Activated B cell treated with CpG ODN at 0.5 μM for 24 hours (primary cell): ENCODE measurements at places on chromosomes 2 and 18. TPM values are rescaled to one million over a fixed set of nuclear protein-coding genes. Genes with fewer than 3 reads are reported as not detected.

DNA sequence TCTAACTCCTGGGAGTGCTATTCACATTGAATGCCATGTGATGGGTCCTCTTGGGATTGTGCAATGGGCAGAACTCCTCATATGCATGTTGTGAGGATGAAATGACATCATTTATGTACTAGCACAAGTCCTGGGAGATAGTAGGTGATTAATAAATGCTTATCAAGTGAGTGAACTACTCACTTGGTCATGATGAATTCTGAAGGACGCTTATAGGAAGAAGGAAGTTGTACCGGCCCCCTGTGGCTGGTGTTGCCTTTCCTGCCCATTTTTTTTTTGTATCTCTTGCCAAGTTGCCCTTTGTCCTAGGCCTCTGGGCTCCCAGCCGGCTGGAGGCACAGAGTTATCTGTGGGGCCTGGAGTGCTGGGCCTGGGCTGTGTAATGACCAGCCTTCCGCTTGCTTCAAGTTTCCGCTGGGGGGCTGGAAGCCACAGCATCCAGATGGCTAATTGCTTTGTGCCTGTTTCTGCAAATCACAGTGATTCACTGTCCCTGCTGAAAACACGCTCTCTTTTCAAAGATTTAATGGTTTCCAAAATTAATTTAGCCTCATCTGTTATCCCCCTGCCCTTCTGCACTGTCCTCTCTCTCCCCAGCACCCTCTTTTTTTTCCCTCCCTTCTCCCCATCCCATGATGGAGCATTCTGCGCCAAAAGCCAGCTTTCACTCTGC is 33.7 kb upstream of the MRPL33 start:
- DNase-seq = no peak

DNA sequence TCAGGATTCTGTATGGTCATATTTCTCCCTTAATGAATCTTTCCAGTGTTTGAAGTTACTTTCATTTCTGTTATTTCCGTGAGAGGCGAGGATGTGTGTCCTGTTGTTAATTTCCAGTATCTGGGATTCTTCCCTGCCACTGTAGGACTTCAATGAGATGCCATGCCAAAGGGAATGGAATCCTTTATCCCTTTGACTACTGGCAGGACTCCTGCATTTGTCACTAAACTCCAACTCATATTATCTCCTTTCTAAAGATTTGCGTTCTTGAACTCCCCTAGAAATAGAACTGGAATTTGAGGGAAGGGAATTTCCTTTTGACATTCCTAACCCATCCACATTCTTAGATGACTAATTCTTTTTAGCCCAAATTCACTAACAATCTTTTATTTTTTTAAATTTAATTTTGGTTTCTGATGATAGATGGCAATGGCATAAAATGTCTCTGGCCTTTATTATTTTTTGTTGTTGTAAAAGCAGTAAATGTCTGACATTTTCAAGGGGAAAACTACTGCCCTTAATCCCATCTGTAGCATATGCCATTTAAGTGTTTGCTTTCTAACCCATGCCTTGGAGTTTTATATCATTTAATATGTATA is 87.8 kb upstream of the EML6 start:
- DNase-seq = no peak

DNA sequence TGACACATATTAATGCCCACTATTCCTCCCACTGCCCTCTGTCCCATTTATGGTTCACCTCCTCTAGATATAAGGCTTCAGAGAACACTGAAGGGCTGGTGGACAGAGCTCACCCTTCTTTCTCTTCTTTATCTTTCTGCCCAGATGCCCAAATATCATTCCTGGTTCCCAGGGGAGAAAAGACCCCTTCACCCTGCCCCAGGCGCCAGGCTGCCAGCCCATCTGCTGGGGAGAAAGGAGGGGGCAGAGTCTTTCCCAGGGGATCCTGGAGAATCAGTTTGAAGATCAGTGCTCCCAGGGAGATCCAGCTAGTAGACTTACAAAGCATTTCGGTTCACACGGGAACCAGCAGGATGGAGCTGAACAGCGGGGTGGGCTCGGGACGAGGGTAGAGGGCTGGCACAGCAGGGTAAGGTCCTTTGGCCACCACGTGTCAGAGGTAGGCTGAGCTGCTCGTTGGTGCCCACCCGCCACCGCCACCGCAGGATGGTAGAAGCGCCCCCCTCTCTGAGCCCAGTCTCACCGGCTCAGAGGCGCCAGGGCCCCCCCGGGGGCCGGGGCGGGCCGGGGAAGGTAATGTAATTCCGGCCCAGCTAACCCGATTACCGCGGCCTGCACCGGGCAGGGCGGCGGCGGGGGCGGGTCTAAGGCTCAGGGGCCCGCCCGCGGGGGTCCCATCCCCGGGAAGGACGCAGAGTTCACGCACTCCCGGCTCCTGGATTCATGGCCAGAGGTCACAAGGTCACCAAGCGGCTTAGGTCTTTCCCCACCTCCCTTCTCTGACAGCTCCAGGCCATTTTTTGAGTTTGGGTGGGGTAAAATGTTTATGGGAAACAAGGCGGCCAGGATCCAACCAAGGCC is 1.3 kb upstream of the TLX2 start:
- no peak for DNase-seq

- no peak for DNase-seq
These were observed 125.0 kb downstream of the MTCL1 start for GRCh38 chr18:8830067-8831060.

DNA sequence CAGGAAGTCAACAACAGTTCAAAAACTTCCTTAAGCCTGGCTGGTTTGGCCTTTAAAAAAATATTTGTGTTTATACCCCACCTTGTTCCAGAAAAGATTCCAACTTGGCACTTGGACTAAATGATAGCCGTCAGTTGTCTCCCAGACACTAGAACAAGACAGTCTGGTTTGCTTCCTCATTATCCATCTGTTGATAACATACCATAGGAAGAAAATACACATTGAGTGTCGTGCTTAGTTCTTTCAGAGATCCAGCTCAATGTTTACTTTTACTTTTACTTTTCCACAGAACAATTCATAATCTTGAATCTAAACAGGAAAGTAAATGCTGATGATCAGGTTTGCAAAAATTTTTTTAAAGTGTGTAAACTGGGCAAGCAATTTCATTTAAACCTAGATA is 2.4 kb upstream of the VPS54 start:
- DNase-seq = no peak

GRCh38 chr2:227804975-227805374 is 8.7 kb upstream of the CCL20 start:
- no peak for DNase-seq

DNA sequence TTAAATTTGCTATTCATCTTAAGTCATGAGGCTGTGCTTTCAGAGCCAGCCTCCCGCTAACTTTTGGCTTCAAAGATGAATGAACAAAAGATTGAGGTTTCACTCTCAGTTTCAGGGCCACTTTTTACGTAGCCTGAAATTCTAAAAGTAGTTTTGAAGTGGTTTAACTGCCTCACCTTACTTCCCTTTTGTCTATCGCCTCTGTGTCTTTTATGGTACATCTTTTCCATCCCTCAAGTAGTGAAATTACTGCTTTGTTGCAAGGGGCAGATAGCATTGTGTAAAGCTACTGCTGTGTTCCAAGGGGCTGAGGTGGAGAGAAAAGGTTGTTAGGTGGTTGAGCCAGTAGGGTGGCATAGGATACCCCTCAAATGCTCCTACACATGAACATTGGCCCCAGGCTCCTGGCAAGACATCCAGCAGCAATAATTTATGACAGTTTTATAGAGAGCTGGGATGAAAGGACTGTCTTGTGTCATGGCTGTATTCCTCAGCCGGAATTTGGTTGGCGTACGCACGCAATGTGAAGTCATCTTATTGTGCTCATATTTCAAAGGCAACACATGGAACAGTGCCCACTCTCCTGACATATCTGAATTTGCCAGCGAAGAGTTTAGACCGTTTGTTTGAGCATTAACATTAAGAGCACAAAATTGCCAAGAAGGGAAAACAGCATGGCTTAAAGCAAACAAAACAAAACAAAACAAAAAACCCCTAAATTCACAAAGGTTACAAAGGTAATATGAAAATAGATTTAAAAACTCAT is 32.2 kb downstream of the QPCT start:
- no peak for DNase-seq

- DNase-seq = no peak
These were observed 49.8 kb downstream of the SLC14A2 start for GRCh38 chr18:45664824-45665763.

GRCh38 chr2:181421464-181421863 is 35.7 kb upstream of the ITGA4 start:
- no peak for DNase-seq

GRCh38 chr2:126826491-126826890 is 72.2 kb upstream of the TEX51 start:
- DNase-seq = no peak

GRCh38 chr2:35989040-35989439 is 366.5 kb upstream of the CRIM1 start:
- no peak for DNase-seq

DNA sequence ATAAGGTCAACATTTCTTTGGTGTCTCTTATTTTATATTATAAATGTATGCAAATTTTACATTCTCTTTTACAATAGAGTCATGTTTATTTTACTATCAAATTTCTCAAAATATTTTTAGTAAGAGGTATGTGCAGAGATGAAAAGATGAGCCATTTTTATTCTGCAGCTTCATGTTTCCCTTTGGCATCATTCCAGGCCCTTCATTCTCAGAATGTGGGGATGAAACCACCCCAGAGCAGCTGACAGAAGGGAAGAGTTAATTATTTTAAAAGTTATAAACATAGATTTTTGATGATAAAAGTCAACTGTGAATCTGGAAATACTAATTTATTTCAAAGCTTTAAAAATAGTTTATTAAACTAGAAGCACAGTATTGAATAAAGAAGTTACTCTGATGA is 12.8 kb upstream of the FSHR start:
- DNase-seq = no peak

DNA sequence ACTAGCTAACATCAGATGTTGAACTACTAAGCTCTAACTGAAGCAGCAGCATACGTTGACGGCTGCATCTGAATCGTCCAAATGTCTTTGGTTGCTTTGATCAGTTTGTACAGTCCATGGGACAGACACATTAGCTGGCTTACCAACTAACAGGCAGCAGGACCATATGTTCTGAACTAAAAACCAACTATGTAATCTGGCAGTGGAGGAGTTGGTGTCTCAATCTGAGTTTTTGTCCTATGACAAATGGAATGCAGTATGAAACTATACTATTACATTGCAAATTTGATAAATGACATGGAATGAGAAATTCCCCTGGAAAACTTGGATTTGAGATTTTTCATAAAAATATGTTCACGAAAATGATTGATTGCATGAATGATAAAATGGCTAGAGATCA is 79.5 kb downstream of the EPHA4 start:
- DNase-seq = no peak

DNA sequence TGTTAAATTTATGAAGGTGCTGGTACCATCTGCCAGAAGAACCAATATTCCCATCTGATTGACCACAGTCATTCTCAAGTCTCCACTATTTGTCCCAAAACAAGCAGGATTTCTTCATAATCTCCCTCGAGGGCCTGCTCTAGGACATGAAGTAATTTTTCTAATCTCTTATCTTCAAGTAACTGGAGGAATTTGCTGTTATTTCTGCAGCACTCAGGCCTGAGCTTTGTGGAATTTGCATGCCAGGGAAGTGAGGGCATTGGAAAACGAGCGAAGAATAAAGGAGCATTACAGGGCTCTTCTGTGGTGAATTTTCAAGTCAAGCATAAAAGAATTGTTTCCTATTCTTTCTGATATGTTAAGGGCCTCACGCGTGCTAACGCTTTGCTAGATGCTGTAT is 161.2 kb upstream of the EPAS1 start:
- DNase-seq = no peak

DNA sequence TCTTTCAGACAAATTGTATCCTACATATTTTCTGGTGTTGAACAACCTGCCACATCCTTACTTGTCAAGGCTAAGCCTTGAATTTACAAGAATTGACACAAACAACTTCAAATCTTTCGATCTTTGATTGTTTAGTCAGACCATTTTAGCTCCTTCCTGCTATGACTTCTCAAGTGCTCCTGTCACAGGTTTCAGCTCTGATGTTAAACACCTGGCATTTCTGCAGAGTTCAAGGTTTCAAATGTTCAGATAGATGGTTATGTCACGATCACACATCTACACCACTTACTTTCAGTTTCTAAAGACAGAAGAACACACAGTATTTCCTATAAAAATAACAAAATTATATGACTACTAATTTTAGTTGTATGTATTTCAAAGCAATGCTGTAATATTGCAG is 84.0 kb downstream of the RND3 start:
- DNase-seq = no peak

DNA sequence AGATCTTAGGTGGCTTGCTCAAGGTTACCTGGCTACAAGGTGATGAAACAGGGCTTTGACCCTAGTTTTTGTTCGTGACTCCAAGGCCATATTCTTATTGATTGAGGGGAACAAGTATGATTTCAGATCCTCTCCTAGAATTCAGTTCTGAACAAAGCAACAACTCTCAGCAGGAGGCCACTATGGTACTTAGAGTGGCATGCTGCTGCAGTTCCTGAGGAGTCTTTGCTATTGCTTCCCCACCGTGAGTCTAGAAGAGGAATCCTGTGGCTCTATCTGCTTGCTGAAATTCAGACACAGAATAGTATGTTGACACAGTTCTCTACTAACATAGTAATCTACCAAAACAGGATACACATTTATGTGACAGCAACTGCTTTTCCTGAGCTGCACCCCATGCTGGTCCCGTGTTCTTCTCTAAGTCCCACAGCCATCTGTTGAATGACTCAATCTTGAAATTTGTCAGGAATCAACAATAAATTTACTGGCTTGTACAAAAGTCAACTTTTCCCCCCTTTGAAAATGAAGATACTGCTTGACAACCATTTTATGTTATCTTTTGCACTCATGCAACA is 4.1 kb downstream of the TGFBRAP1 start:
- DNase-seq = no peak

DNA sequence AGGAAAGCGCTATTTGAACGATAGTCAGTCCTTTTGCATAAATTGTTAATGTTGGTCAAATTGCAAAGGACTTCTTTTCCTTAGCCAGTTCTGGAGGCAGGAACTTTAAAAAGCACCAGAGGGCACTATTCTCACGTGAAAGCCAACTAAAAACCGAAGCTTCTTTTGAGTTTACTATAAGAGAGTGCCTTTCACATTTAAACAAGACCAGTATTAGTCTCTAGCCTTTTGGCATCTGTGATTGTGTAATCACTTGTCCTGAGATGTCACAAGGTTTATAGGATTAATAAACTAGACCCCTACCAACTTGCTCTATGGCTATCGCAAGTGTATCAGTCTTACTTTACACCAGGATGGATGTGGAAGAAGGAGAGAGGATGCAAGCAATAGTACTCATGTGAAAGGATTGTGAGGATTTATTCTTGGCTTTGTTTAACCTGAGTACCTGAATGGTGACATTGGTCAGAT is 14.4 kb upstream of the STAT4 start:
- no peak for DNase-seq

- no peak for DNase-seq
These were observed 6.3 kb downstream of the LIMS2 start for GRCh38 chr2:127669056-127669455.

- DNase-seq = no peak
These were observed 27.5 kb downstream of the COA5 start for GRCh38 chr2:98580656-98581284.

GRCh38 chr2:171723716-171724683 is 36.7 kb downstream of the DYNC1I2 start:
- no peak for DNase-seq

Gene MBP
- total RNA-seq = 88.0 and 92.7 TPM in 2 replicates

Gene PLA2R1
- not detected in 2 replicates for total RNA-seq

Gene FAM228B
- total RNA-seq = 24.7 and 26.2 TPM in 2 replicates

Gene TMEM150A
- total RNA-seq = 13.2 and 15.0 TPM in 2 replicates

Gene GRB14
- 0.71 TPM in 1 of 2 replicates, not detected in the other for total RNA-seq

Gene LIMS2
- 5.1 and 5.3 TPM in 2 replicates for total RNA-seq

Gene SLC23A3
- total RNA-seq = 4.5 and 4.9 TPM in 2 replicates

Gene EFEMP1
- not detected in 2 replicates for total RNA-seq
